ENCODE measurements at places on chromosomes 7 and 10.

DNA sequence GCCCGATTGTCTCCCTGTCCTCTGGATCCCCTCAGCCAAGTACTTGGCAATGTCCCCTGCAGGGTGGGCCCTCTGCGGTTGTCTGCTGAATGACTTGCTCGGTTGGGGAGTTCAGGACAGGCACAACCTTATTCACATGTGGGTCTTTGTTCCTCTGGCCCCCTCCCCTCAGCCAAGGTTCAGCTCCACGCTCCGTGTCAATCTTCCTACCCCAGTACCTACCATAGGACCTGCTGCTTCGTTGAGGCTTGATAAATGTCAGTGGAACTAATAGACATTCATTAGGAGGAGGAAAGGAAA, 7.1 kb downstream of the CPA5 start:
- DNase-seq = no peak

GRCh38 chr10:24209946-24210491, 1.1 kb downstream of the KIAA1217 start:
- DNase-seq = no peak

GRCh38 chr10:77801474-77802161, 124.9 kb downstream of the DLG5 start:
- peak; percentile 42 for DNase-seq

DNA sequence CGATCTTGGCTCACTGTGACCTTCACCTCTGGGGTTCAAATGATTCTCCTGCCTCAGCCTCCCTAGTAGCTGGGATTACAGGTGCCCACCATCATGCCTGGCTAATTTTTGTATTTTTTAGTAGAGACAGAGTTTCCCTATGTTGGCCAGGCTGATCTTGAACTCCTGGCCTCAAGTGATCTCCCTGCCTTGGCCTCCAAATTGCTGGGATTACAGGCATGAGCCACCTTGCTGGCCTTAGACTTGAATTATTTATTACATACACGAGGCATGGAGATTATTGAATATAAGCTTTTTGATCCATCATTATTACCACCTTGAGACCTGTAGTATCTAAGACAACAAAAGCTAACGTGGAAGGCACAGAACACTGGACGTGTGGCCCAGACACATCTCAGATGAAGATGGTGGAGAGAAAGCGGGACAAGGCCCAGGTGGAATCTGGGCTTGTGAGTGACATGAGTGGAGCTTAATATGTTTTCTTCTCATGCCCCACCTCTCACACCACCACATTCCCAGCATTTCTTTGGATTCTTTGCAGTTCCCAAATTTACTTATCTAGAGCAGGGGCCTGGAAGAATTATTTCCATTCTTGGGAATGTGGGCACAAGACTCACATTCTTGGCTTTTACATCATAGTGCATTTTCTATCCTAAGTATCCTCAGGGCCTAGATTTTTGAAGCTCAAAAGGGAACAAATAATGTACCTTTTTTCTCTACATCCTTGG, 76.6 kb downstream of the SUGCT start:
- no peak for DNase-seq

- DNase-seq = no peak
Observed at GRCh38 chr7:19111474-19112273, 5.8 kb downstream of the TWIST1 start.

DNA sequence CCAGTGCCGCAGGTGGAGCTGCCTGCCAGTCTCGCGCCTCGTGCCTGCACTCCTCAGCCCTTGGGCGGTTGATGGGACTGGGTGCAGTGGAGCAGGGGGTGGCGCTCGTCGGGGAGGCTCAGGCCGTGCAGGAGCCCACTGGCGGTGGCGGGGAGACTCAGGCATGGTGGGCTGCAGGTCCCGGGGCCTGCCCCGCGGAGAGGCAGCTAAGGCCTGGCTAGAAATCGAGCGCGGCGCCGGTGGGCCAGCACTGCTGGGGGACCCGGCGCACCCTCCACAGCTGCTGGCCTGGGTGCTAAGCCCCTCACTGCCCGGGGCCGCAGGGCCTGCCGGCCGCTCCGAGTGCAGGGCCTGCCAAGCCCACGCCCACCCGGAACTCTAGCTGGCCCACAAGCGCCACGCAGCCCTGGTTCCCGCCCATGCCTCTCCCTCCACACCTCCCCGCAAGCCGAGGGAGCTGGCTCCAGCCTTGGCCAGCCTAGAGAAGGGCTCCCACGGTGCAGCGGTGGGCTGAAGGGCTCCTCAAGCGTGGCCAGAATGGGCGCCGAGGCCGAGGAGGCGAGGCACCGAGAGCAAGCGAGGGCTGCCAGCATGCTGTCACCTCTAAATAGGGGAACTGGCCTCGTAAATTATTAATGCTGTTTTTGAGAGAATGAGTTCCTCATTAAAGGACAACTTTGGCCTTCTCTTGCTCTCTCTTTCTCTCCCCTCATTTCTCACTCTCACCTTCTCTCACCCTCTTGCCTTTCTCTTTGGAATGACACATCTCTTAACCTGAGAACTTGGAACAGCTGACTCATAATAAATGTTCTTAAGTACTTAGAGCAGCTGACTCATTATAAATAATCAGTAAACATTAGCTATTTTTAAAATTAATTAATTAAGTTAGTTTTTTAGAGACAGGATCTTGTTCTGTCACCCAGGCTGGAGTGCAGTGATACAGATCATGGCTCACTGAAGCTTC, 4.9 kb downstream of the ACADSB start:
- DNase-seq = no peak

GRCh38 chr10:76547352-76547972, 1090.1 kb downstream of the KCNMA1 start:
- no peak for DNase-seq

GRCh38 chr7:117470777-117471176, 9.0 kb upstream of the CFTR start:
- DNase-seq = no peak

GRCh38 chr10:7243873-7244272, 167.0 kb downstream of the SFMBT2 start:
- no peak for DNase-seq

DNA sequence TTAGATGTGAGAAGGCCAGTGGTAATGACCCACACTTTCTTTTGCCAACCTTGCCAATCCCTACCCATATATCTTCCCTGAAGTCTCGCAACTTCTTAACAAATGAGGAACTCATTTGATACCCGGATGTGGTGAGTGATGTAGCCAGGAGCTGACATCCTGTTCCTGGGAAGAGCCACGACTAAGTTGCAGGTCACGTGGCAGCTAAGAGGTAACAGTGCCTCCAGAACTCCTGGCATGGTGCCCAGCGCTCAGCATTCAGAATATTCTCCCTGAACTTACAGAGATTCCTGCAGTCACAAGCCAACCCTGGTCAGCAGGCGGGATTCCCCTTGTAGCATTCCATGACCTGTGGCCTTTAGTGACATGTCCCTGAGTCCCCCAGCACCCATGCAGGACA, 282.5 kb downstream of the GALNT17 start:
- no peak for DNase-seq

- DNase-seq = no peak
Observed at GRCh38 chr7:102874166-102874829, 38.5 kb upstream of the LRRC17 start.

GRCh38 chr10:88064608-88065382, 201.4 kb downstream of the PTEN start:
- DNase-seq = no peak

DNA sequence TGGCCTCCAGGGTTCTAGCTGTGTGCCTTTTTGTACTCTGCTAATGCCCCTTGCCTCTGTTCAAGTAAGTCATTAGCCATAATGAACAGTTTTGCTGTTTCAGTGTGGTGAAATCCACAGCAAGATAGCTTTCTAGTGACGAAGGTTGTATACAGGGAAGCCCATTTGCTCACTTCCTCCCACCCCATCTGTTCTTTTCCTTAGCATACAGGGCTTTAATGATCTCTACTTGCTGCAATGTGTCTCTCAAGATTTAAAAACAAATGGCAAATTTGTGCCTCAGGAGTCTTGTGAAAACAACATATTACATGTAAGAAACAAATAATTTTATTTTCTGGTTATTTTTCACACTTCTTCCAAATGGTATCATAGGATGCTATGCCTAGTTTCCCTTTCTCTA, 243.2 kb downstream of the CDK14 start:
- DNase-seq = no peak

GRCh38 chr10:95346715-95347401, 56.1 kb upstream of the PDLIM1 start:
- DNase-seq = no peak

DNA sequence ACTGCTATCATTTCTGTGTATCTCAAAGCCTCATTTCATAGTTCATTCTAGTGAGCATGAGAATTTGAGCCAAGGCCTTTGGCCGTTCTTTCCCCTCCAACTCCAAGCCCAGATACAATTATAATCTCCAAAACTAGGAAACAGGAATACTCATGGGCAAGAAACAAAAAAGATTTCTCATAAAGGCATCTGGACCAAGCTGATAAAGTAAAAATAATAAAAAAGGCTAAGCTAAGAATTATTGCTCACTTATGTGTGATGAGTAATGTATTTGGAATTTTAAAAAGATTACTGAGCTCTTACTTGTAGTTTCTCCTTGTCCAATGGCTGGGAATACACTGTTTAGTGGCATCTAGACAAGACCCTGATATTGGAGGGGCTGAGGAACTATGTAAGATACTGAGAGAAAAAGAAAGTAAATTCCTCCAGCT, 196.4 kb upstream of the POM121L12 start:
- DNase-seq = no peak
